T-helper 9 cell (primary cell): ENCODE measurements at places on chromosomes 12 and 14.

GRCh38 chr12:69469854-69470188, 367 bp upstream of the FRS2 start:
- DNase-seq, result no peak

GRCh38 chr14:53896726-53897125, 59.9 kb downstream of the BMP4 start:
- DNase-seq, result no peak

- DNase-seq, result no peak
These were observed 25.8 kb upstream of the TMCC3 start for GRCh38 chr12:94676031-94676641.

GRCh38 chr12:98939350-98939749, 294.3 kb downstream of the APAF1 start:
- no peak for DNase-seq

DNA sequence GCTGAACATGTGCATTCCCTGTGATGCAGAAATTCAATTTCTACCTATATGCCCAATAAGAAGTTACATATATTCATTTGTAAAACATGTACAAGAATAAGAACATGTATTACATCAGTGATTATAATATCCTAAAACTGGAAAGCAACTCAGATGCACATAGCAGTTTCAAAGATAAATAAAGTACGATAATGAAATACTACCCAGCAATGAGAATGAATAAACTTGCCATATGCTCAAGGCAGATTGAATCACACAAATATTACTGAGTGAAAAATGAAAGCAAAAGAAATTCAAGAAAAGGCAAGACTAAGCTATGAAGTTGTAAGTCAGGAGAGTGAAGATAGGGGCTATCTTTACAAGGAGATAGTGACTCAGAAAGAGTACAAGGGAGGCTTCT, 345.3 kb upstream of the OR4E1 start:
- no peak for DNase-seq

DNA sequence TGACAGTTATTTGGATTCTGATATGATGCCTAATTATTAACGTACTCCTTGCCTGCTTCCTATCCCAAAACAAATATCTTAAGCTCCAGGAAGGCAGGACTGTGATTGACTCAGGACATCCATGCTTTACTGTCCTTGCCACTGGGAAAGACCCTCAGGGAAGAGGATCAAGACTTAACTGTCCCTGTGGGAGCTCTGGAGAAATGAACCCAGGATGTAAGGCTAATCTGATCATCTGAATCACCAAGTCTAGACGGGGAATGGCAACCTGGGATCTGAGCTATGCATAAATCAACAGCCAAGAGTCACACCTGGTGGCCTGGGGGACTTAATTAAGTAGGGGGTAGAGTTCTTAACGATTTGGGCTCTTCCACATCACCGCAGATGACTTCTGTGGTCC, 153.2 kb upstream of the BCL2L14 start:
- DNase-seq, result no peak

DNA sequence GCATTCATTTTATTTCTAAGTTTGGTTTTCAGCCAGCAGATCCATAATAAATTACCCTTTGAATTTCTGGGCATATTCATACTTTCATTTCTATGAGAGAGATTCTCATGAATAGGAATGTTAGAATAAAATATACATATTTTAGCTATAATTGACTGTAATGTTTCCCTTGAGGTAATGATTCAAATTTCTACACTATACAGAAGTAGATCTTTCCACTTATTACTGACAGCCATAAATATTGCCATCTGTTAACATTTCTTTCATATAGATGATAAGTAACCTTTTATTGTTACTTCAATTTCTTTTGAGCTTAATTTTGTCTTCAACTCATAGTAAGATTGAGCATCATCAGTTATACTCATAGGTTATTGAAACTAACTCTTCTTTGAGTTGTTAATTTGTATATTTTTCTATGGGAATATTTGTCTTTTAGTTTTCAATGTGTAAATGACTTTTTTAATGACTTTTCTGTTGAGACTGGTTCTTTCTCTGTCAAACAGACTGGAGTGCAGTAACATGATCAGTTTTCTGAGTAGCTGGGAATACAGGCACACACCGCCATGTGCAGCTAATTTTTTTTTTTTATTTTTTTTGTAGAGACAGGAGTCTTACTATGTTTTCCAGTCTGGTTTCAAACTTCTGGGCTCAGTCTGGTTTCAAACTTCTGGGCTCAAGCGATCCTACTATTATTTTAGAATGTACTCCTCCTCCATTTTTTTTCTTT, 991.6 kb downstream of the SLC6A15 start:
- DNase-seq, result no peak

GRCh38 chr12:3725388-3726115, 27.4 kb downstream of the CRACR2A start:
- DNase-seq, result no peak

DNA sequence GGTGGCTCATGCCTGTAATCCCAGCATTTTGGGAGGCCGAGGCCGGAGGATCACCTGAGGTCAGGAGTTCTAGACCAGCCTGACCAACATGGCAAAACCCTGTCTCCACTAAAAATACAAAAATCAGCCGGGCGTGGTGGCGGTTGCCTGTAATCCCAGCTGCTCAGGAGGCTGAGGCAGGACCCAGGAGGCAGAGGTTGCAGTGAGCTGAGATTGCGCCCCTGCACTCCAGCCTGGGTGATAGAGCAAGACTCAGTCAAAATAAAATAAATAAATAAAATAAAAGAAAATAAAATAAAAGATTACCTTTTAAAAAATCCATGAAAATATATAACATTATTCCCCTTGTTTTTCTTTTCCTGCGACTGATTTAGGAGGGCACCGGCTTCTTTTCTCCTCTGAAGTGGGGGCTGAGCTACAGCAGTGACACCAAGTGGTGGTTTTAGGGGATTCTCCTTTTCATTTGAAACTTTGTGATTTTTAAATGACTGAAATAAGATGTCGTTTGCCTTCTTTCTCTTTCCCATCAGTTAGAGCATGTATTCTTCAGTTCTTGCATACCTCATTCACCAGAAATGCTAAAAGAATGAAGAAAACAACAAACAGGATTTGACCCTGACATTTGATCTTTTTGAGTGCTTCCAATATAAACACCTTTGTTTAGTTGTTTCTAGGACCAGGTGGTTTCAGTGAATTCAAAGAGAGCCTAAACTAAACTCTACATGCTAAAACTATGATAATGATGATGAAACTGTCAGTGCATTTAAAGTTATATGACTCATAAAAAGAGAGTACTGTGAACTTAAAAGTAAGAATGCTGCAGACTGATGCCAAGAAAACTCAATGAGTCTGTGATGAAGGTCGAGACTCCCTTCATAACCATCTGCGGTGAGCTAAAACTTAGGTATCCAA, 22.6 kb upstream of the PKP2 start:
- DNase-seq, result no peak

GRCh38 chr12:8662593-8662992, at the start of gene MFAP5:
TSS of gene MFAP5 (minus strand) at chr12:8662826. CDS start at chr12:8662104, 722 bp downstream.
- DNase-seq, result no peak

- peak; percentile 33 for DNase-seq
These were observed 9.9 kb downstream of the BCL7A start for GRCh38 chr12:122031342-122032216.

- DNase-seq, result no peak
These were observed 10.2 kb downstream of the ALDH2 start for GRCh38 chr12:111776836-111777344.

DNA sequence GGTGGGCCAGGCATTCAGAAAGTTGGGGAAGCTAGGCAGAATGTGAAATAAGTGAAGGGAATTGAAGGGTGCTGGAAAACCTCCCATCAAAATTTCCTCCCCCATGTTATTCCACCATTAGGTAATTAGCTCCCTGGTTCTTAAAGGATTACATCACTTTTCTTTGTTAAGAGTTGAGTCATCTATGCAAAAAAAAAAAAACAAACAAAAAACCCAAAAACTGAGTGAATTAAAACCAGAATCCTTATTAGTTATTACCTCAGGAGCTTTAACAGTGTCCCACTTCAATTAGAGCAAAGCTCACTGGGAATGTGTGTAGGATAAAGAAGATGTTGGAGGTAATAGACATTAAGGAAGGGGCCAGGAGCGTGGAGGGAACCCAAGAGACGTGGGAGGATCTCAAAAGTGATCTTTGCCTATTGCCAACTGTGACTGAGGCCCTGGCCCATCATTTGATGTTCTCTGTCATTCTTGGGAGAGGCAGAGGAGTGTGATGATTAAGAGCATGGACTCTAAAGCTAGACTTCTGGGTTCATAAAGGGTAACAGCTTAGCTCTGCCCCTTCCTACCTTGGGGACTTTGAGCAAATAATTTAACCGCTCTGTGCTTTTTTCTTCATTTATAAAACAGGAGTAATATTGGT, 364.7 kb downstream of the APAF1 start:
- DNase-seq, result no peak

GRCh38 chr12:107884769-107885694, 110.5 kb downstream of the ASCL4 start:
- no peak for DNase-seq

DNA sequence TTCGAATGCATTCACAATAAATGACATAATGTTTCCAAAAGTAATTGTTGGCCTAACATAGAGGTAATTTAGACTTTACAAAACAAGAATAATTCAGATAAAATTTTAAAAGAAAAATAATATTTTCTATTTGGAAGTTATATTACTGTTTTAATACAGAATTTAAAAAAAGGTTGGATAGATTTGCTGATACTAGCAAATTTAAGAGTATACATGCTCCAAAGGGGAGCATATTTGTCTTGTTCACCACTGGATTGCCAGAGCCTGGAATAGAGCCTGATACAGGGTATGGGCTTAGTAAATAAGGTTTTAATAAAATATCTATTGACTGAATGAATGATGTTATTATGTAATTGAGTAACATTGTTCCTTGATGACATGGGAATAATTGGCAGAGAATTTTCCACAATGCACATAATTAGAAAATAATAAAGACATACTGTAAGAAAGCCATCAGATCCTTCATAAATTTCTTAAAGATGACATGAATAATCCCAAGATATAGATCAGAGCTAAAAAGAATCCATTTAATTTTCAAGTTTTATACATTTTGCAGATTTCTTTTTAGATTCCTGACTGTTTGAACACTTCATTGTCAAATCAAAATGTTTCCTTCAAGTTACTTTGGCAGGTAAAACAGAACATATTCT, 305.3 kb downstream of the SLC6A15 start:
- DNase-seq, result no peak

DNA sequence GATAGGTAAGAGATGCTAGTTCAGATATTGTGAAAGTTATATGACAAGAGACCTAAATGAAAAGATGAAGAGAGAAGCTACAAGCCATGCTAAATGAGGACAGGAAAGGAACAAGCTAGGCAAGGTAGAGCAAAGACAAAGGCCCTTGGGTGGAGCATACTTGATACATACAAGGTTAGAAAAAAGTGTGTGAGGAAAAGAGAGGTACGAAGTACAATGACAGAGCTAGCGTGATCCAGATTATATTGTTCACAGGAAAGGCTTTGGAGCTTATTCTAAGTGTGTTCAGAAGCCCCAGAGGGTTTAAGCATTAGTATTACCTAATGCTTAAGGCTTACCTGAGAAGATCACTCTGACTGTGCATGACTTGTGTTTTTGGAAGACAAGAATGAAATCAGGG, 75.0 kb downstream of the SLCO1B3 start:
- no peak for DNase-seq

DNA sequence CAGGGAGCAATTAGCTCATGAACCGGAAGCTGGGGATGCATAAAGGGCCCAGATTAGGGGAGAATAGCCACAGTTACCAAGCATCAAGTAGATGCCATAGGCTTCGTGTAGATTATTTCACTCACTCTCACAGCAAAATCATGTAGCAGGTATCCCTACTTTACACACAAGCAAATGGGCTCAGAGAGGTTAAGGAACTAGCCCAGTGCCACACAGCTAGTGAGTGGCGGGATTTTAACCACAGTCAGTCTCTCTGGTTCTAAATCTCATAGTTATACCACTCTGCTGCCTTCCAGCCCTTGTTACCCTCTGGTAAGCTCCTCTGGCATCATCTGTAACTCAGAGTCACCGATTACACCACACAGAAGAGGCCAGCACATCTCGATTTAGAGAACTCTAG, 49.0 kb downstream of the IQSEC3 start:
- DNase-seq, result no peak

- no peak for DNase-seq
These were observed 9.5 kb downstream of the HHIPL1 start for GRCh38 chr14:99654235-99654985.

- DNase-seq, result no peak
These were observed 242.5 kb upstream of the ATP2B1 start for GRCh38 chr12:89951050-89951693.

DNA sequence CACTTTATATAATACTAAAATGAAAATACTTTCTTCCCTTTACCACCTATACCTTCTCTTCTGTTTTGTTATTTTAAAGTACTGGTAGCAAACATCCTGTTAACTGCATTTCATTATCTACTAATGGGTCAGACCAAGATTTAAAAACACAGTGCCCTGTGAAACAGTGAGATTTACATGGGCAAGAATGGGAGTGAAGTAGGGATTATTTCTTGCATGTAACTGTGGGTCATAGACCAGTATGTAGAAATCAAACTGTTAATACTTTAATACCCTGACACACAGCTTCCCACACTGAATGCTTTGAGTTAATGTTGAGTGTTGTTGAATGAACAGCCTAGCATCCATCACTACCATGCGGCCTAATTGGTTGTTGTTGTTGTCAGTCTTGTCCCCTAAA, 61.6 kb downstream of the PLEKHA5 start:
- no peak for DNase-seq

GRCh38 chr14:71400871-71401321, 493.6 kb downstream of the PCNX1 start:
- DNase-seq, result no peak

DNA sequence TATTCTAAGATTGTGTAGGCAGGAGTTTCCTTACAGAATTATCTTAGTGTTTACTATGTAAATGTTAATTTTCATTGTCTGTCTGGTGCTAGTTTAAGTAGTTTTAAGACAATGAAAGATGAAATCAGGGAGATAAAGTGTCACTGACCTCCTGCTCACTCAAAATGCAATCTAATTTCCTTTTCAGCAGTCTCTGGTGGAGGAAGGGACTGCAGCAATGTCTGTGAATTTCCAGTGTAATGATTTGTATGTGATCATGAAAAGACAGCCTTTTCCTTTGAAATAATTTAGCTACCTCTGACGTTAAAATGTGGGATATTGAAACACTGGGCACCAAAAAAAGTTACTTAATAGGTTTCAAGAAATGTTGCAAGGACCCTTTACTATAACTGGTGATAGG, 779.7 kb upstream of the FLRT2 start:
- DNase-seq, result no peak

DNA sequence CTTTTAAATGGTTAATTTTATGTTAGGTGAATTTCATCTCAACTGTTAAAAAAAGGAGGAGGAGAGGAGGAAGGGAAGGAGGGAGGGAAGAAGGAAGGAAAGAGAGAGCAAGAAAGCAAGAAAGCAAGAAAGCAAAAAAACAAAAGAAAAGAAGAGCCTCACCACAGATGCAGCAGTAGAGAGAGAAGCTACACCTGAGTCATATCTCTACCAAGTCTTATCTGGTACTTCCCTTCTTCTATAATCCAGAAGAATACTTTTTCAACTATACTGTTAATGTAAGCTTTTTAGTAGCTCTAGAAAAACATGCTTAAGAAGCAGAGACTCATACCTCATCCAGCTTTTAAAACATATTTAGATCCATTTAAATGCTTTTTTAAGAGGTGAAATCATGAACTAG, 5.6 kb upstream of the IL26 start:
- no peak for DNase-seq
